ENCODE measurements at places on chromosomes 12 and 14.

- no peak for DNase-seq
These were observed 10.0 kb downstream of the DACT1 start for GRCh38 chr14:58647777-58648176.

GRCh38 chr12:3713947-3714346 lies 39.0 kb downstream of the CRACR2A start:
- DNase-seq: no peak

DNA sequence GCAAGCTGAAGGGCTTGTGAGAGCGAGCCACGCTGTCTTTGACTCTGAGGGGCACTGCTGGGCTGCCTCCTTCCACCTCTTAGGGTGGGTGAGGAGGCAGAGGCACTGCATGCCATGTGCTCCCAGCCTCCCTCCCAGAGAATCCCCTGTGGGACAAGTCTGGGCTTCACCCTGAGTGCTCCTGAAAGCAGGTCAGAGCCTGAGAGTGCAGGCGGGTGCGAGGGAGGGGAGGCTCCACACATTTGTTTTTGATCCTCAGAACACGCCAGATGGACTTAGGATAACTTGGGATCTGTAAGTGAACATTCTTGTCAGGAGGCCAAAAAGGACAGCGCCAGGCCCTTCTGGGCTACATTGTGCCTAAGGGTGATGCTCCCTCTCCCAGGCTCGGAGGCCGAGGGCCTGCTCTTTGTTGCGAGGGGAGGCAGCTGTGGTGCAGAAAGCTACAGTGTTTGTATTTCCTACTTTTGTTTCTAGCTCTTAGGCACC lies 155.4 kb downstream of the TMX1 start:
- DNase-seq: peak; percentile 79

- DNase-seq: peak; percentile 62
These were observed 35.9 kb upstream of the EGLN3 start for GRCh38 chr14:33986804-33987203.

- DNase-seq: no peak
These were observed 2.7 kb downstream of the TCTN1 start for GRCh38 chr12:110616471-110617115.

DNA sequence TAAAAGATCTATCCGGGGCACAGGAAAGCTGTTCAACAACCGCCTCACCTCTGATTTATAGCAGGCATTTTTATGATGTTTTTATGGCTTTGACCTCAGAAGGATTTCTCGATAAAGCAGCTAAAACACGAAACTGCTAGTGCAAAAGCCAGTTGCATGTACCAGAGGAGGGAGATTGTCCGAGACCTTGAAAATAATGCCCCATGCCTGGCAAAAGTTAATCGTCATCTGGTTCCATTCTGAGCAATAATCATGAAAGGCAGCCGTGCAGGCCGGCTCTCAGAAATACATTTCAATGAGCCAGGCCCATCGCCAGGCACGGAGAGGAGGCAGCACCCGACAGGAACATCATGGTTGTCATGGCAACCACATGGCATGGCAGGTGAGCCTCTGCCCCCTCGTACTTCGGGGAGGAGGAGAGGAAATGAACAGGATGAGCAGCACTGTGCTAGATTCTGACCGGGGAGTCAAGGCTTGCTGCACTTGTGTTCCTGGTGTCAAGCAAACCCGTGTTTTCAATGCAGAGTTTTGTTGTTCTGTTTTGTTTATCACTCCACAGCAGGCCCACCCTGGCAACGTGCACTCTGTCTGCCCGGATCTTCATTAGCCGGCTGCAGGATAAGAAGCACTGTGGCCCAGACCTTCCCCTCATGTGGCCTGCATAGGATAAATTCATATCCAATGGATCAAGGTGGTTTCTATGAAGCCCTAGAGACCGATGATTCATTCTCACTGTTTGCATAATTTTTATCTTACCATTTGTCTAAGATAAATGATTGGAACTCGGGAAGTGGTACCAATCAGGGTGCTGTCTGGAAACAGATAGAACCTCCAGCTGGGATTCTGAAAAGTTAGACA lies 160.2 kb downstream of the RIMBP2 start:
- DNase-seq: no peak

DNA sequence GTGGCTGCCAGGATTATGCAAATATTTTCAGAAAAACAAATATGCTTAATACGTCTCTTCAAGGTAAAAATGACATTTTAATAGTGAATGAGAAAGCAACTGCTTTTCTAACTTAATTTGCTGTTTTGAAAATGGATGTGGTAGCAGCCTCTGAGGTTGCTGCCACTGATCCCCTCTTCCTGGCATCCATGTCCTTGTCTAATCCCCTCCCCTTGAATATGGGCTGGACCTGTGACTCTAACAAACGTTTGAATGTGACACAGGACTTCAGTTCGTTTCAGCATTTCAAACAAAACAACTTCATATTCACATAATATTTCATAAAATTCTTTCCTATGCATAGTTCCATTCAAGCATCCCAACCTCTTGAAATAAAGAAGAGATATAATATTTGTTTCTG lies 64.2 kb upstream of the SLC38A2 start:
- DNase-seq: no peak

- DNase-seq: no peak
These were observed 16.6 kb upstream of the ACTN1 start for GRCh38 chr14:68995731-68996130.

DNA sequence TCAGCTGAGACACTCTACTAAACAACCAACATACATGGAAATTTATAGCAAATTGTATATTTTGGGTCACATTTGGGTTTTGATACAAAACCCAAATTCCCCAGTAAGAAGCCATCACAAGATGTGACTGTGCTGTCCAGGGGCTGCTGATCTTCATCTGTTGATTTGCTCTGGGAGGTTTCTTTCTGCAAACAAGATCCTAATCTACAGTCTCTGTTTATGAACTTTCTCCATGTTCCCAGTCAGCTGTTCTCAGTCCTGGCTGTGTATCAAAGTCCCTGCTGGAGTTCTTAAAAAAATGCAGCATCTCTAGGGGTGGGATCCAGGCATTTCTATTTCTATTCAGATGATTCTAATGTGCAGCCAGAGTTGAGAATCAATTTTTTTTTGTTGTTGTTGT lies 85.1 kb downstream of the ATP23 start:
- DNase-seq: no peak

DNA sequence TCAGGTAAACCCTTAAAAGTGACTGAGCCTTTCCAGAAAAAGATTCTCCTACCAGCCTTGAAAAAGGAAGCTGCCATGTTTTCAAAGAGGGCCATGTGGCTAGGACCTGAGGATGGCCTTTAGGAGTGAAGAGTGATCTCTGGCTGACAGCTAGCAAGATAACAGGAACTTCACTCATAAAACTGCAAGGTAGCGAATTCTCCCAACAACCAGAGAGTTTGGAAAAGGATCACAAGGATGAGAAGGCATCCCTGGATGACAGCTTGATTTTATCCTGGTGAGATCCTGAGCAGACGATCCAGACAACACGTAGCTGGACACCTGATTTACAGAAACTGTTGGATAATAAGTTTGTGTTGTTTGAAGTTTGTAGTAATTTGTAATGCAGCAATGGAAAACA lies 115.6 kb upstream of the FBXO33 start:
- DNase-seq: no peak

- DNase-seq: peak; percentile 99
These were observed 30.3 kb downstream of the NDUFA12 start for GRCh38 chr12:94973221-94973620.

GRCh38 chr14:54127526-54127925 lies 170.9 kb upstream of the BMP4 start:
- DNase-seq: peak; percentile 70

GRCh38 chr14:80215756-80216581 lies 4.7 kb upstream of the DIO2 start:
- no peak for DNase-seq

GRCh38 chr14:64281805-64282204 lies 12.4 kb downstream of the ESR2 start:
- no peak for DNase-seq

DNA sequence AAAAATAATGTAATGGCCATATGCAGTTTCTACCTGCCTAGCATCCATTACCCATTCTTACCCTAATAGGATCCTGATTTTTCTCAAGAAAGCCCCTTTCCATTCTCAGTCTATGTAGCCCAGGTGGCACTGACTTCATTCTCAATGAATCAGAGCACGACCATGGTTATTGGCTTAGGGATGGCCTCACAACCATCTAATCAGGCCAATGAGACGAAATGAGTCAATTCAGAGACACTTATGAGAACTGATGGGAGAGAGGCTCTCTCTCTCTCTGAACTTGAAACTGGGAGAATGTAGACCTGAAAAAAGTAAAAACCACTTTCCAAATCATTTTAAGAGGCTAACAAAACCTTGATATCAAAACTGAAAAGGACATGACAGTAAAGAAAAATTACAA lies 45.3 kb upstream of the OXA1L start:
- no peak for DNase-seq

DNA sequence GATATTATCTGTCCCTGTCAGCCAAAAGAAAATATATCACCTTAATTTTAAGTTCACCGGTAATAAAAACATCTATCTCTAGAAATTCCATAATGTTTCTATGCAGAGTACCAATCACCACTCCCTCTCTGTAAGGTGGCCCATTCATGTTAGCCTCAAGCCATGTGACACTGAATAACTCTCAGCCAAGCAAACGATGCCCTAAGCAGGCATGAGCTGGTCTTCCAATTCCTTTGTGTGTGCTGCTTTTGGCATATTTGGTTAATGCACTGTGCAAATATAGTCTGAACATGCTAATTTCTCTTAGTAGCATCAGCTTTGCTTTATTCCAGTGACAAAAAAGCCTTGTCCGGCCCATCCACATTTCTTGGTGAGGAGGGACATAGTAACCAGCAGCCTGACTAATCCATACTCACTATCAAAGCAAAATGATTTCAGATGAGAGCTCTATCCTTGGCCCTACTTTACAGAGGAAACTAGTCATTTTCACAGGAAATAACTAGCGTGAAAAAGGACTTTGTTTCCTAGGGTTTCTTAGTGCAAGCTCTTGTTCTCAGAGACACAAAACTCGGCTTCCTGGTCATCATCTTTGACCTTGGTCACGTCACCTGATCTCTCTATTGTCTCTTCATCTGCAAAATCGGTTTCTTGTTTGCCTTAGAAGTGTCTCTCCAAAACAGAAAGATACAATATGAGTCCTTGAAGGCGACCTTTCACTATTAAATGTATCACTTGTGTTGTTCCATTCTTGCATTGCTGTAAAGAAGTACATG lies 59.2 kb upstream of the RTRAF start:
- no peak for DNase-seq
